NCI-H1436 (cell line): ENCODE measurements at places on chromosomes 12 and 14.
A peak's percentile ranks its signal among the peaks of the same experiment; 100 is the strongest.

DNA sequence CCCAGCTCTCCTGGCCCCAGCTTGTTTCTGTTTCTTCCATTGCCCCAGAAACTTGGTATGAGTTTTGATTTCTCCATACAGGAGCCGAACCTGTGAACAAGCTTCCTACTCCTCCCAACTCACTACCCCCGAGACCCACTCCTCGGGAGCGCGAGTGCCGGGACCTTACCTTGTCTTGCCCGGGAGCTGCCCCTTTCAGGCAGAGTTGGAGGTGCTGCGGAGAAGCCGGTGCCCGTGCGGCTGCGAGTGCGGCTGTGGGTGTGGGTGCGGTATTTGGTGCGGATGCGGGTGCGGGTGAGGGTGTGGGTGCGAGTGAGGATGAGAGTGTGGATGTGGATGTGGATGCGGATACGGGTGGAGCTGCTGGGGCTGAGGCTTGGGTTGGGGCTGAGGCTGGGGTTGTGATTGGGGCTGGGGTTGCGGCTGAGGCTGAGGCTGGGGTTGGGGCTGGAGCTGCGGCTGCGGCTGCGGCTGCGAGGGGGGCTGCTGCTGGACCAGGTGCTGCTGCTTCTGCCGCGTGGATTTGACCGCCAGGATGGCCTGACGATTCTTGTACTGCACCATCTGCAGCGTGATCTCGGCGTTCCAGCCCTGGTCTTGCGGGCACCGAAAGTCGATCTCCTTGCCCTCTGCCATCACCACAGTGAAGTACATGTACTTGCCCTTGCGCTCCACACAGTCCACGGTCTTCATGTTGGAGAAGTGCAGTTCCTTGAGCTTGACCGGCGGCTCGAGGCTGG, 1.1 kb downstream of the PHLDA1 start:
- DNase-seq, result no peak

DNA sequence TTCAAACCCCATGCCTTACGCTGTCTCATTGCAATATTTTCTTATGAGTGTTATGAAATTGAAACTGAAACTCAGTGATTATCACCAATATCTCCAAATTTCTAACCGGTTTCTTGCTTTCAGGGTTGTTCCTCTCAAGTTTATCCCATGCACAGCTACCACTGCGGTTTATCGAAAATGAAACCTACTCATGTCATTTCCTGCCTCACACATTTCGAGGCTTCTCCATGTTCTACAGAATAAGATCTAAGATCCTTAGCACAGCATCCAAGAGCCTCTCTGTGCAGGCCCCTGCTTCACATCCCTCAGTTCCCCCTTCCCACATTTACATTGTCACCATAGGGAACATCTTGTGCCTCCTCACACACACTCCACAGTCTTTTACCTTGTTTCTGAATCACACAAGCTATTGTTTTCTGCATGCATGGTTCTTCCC, 45.5 kb upstream of the FAR2 start:
- no peak for DNase-seq

DNA sequence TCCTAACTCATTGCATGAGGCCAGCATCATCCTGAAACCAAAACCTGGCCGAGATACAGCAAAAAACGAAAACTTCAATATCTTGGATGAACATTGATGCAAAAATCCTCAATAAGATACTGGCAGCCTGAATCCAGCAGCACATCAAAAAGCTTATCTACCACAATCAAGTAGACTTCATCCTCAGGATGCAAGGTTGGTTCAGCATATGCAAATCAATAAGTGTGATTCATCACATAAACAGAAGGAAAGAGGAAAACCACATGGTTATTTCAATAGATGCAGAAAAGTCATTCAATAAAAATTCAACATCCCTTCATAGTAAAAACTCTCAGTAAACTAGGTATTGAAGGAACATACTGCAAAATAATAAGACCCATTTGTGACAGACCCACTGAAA, 56.5 kb upstream of the PPFIA2 start:
- DNase-seq, result no peak

DNA sequence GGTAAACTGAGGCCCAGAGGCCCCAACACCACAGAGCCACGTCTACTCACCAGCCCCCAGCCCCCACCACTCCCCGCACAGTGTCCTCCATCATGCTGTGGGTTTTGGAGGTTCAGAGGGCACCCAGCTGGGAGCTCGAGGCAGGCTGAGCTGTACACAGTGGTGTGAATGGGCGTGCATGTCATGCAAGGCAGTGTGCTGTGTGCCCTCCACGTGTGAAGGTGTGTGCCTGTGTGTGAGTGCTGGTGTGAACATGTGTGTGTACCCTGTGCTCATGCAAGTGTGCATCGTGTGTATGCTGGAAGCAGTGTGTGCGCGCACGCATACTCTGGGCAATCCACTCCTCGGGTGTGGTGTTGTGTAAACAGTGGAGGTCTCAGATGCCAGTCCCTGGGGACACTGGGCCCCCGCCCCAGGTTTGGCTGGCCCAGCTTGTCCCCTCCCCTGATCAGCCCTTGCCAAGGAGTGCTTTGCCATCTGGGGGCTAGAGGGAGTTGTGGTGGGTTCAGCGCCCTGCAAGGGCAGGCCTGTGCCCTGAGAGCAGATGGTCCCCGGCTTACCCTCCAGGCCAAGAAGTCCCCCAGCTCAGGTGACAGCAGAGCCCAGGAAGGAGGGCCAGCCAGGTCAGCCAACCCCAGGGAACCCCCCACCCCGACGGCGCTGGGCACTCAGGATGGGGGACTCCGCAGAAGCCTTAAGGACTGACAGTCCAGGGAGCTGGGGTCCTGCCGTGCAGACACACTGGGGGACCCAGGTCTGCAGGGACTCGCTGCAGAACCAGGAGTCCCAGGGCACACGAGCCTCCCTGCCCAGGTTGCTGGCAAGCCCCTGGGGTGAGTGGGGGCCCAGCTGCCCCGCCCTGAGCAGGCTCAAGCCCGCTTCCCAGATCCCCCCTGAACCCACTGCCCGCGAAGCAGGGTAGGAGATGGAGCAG, 23.8 kb upstream of the GPR132 start:
- no peak for DNase-seq

DNA sequence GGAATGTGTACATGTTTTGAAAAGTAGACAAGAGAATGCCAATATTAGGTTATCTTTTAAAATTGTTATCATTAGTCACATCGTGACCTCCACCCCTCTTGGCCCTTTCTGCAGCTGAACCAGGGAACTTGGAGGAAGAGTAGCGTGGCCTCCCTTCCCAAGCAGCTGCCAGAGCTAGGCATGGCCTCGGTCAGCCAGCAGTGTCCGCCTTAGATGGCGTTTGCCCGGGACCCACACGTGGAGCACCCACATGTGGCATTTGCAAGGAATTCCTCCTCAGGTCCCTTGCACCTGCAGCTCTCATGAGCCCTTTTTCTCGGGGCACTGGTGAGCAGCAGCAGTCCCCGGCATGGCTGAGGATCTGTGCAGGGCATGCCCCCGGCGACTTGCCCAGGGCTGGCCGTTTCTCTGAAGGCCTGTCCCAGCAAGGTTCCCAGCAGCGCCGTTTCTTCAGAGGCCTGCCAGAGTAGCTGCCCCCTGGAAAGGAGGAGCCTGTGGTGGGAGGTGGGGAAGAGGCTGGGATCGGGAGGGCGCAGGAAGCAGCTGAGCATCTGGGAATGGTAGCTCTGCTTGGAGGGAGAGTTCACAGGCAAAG, 10.8 kb downstream of the JDP2 start:
- DNase-seq, result no peak

GRCh38 chr12:105740970-105741725, 397.6 kb downstream of the NUAK1 start:
- no peak for DNase-seq

DNA sequence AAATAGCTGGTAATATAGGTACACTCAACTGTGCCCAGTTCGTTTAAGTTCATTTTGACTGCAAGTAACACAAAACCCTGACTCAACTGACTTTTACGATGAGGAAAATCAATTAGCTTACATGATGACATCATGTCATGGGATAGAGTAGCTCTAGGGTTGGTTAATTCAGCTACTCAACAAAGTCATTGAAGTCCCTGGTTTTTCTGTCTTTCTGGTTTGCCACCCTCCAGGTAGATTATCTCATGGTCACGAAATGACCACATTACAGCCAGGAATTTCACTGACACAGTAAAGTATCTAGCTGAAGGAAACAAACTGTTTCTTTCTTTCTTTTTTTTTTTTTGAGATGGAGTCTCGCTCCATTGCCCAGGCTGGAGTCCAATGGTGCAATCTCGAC, 68.5 kb upstream of the FUT8 start:
- no peak for DNase-seq

GRCh38 chr12:120720234-120720986, 5.2 kb upstream of the ACADS start:
- DNase-seq, result no peak

DNA sequence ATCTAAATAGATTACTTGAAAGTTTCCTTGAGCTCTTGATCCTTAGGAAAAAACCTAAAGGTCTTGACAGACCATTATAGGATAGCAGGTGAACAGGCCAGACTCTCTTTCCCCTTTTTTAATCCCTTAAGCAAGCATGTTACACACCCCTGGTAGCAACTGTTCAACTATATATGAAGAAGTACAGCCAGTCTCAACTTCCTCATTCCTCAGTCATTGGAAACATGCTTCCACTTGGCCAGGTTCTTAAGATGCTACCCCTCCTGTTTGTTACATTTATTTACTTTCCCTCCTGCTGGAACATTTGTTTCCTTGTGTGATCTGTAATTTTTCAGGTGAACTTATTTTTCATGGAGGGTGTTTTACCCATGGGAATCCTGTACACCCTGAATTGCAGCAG, 124.1 kb downstream of the ARMH4 start:
- no peak for DNase-seq

DNA sequence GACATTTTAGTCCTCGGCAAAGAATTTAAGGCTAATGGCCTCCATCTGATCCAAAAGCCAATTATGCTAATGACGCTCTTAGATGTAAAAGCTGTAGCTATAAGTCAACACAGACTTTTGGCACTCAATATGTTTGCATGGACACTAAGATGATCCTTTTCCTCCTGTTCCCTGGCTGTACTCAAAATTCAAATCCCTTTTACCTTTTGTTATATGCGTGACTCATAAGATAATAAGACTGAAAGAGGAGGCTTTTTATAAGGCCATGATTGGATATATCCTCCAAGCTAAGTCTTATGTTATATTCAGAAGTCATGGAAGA, 89.8 kb downstream of the PDZRN4 start:
- DNase-seq, result peak; percentile 26

DNA sequence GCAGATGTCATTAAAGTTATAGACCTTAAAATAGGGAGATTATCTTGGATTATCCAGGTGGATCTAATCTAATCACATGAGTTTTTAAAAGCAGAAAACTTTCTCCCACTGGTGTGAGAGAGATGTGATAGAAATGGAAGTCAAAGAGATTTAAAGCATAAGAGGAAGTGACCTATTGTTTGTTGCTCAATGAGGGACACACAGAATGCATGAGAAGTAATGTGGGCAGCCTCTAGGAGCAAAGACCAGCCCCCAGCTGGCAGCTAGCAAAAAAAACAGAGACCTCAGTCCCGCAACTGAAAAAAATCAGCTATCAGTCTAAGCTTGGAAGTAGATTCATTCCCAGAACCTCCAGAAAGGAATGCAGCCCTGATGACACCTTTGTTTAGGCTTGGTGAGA, 24.6 kb upstream of the ANP32D start:
- DNase-seq, result no peak
